Activated CD4-positive, alpha-beta T cell treated with anti-CD3 and anti-CD28 coated beads, Interleukin-2, amount 10 ng/mL, durations not matched to agents 7 days and 5 days (primary cell): ENCODE measurements at places on chromosomes 13 and 19. TPM values are rescaled to one million over a fixed set of nuclear protein-coding genes. Genes with fewer than 3 reads are reported as not detected.

DNA sequence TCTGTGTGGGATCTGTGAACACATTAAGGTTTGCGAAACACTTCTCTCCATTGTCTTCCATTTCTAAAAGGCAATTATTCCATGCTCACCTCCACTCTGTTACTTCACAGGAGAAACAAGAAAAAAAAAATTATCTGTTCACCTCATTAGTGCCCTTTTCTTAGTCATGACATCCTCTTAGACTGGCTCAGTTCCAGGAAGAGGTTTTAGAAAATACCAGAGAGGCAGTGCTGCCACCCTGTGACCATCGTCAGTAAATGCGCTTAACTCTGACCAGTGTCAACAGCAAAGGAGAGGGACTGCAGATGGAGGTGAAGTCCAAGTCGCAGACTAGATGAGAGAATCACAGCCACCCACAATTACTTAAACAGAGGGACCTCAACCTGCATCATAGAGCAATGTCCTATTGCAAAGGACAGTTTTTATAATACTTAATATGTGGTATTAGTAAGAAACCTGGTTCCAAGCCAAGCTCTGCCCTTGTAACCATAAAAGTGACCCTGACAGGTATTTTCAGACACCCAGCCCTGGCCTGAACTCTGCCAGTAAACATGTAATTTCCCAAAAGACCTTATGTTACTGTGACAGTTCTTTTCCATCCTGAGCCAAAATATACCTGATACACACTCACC lies 19.4 kb downstream of the CEACAM21 start:
- H3K4me1 ChIP-seq, result peaks cover 11% of the 10 kb centered on the region
- no peak overlapping the region for H3K4me3 ChIP-seq
- no peaks in the 10 kb centered on the region for H3K36me3 ChIP-seq
- H3K27ac ChIP-seq, result no peak overlapping the region
- peaks cover 29% of the 10 kb centered on the region for H3K27me3 ChIP-seq

- no peaks in the 10 kb centered on the region for H3K27me3 ChIP-seq
- H3K36me3 ChIP-seq, result no peaks in the 10 kb centered on the region
- H3K4me3 ChIP-seq, result no peak overlapping the region
- H3K27ac ChIP-seq, result no peak overlapping the region
Measured at GRCh38 chr19:33024398-33024797, 40.3 kb downstream of the RHPN2 start.

DNA sequence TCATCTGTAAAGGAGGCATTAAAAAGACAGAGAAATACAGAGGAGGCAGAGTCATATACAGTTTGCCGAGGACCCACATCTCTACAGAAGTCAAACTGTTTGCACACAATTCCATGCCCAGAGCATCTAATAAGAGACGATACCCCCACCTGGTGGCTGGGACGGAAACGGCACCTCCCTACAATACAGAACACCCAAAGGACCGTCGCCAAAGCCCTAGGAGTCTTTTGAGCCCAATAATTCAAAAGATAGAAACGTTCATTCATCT lies 703 bp upstream of the PLEKHG2 start:
- peaks cover 1% of the 10 kb centered on the region for H3K27me3 ChIP-seq
- peak; percentile 94 for DNase-seq
- peak overlapping the region; percentile 94 for H3K27ac ChIP-seq
- H3K36me3 ChIP-seq, result peaks cover 50% of the 10 kb centered on the region
- peaks cover 38% of the 10 kb centered on the region for H3K4me1 ChIP-seq

DNA sequence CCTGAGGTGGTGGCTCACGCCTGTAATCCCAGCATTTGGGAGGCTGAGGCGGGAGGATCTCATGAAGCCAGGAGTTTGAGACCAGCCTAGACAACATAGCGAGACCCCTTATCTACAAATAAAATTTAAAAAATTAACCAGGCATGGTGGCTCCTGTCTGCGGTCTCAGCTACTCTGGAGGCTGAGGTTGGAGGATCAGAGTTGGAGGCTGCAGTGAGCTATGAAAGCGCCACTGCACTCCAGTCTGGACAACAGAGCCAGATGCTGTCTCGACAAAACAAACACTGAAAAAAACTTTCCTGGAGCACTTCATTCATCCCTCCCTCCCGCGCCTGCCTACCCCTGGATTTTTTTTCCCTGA lies 665 bp upstream of the ATG4D start:
- peaks cover 19% of the 10 kb centered on the region for H3K4me1 ChIP-seq
- H3K27ac ChIP-seq, result peak overlapping the region; percentile 60
- peaks cover 8% of the 10 kb centered on the region for H3K36me3 ChIP-seq
- peaks cover 18% of the 10 kb centered on the region for H3K27me3 ChIP-seq
- DNase-seq, result no peak

GRCh38 chr13:71303144-71303543 lies 563.9 kb downstream of the DACH1 start:
- H3K4me1 ChIP-seq, result no peaks in the 10 kb centered on the region
- H3K27ac ChIP-seq, result no peak overlapping the region
- H3K27me3 ChIP-seq, result no peaks in the 10 kb centered on the region
- no peak for DNase-seq
- no peaks in the 10 kb centered on the region for H3K36me3 ChIP-seq

DNA sequence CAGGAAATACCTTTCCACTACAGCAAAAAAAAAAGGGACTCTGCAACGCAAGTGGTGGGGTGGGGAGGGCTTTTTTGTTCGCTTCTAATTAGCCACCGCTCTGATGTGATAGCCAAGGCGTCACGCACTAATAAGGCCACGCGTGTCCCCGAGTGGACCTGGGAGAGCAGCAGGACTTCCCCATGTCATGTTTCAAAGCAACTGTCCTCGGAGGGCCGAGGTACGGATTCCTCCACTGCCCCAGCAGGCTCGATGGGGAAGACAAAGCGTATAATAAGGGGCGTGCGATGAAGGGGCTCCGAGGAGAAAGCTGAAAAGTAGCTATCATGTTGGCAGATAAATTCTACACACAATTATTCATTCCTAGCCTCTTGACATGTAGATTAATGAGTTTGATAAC lies 179.7 kb upstream of the ZNF507 start:
- H3K27ac ChIP-seq, result no peak overlapping the region
- no peaks in the 10 kb centered on the region for H3K36me3 ChIP-seq
- no peak overlapping the region for H3K4me3 ChIP-seq
- no peaks in the 10 kb centered on the region for H3K4me1 ChIP-seq

GRCh38 chr13:23561261-23561660 lies 9.0 kb upstream of the TNFRSF19 start:
- H3K4me3 ChIP-seq, result no peak overlapping the region
- H3K4me1 ChIP-seq, result no peaks in the 10 kb centered on the region

DNA sequence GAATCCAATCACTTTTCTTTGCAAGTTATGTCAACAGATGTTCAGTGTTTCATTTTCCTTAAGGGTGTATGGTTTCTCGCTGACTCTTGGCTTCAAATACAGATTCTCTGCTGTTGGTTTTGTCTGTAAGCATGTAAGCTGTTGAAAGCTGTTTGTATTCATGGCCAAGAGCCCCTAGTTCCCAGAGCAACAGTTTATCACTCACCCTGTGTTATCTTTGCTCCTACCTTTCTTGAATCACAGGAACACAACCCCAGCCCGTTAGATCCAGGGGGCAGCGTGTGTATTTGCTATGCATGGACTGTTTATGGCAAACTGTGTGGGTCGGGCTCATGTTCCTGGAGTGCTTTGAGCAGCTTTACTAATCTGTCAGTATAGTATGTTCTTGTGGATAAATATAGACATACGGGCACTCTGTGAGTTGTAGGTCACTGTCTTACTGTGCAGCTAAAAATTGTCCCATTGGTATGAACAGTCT lies 28.9 kb downstream of the FRY start:
- H3K4me1 ChIP-seq, result peaks cover 4% of the 10 kb centered on the region
- no peak overlapping the region for H3K4me3 ChIP-seq
- H3K27ac ChIP-seq, result no peak overlapping the region
- H3K36me3 ChIP-seq, result no peaks in the 10 kb centered on the region

DNA sequence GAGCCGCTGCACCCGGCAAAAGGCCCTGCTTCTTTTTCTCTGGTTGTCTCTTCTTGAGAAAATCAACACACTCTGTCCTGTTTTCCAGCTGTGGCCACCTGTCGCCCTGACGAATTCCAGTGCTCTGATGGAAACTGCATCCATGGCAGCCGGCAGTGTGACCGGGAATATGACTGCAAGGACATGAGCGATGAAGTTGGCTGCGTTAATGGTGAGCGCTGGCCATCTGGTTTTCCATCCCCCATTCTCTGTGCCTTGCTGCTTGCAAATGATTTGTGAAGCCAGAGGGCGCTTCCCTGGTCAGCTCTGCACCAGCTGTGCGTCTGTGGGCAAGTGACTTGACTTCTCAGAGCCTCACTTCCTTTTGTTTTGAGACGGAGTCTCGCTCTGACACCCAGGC lies 17.2 kb downstream of the LDLR start:
- H3K27me3 ChIP-seq, result no peaks in the 10 kb centered on the region
- H3K27ac ChIP-seq, result no peak overlapping the region
- no peak for DNase-seq
- peaks cover 4% of the 10 kb centered on the region for H3K4me1 ChIP-seq
- H3K4me3 ChIP-seq, result no peak overlapping the region
- peaks cover 66% of the 10 kb centered on the region for H3K36me3 ChIP-seq

DNA sequence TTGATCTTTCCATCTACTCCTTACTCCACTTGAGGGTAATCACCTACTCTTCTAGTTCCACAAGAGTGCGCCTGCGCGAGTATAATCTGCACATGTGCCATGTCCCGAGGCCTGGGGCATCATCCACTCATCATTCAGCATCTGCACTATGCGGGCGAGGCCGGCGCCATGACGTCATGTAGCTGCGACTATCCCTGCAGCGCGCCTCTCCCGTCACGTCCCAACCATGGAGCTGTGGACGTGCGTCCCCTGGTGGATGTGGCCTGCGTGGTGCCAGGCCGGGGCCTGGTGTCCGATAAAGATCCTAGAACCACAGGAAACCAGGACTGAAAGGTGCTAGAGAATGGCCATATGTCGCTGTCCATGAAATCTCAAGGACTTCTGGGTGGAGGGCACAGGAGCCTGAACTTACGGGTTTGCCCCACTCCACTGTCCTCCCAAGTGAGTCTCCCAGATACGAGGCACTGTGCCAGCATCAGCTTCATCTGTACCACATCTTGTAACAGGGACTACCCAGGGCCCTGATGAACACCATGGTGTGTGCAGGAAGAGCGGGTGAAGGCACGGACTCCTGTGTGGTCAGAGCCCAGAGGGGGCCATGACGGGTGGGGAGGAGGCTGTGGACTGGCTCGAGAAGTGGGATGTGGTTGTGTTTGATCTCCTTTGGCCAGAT lies 2.7 kb upstream of the KLK2 start:
- H3K27me3 ChIP-seq, result peaks cover 24% of the 10 kb centered on the region
- no peak overlapping the region for H3K27ac ChIP-seq
- DNase-seq, result no peak
- H3K4me3 ChIP-seq, result no peak overlapping the region
- H3K4me1 ChIP-seq, result no peaks in the 10 kb centered on the region
- no peaks in the 10 kb centered on the region for H3K36me3 ChIP-seq

DNA sequence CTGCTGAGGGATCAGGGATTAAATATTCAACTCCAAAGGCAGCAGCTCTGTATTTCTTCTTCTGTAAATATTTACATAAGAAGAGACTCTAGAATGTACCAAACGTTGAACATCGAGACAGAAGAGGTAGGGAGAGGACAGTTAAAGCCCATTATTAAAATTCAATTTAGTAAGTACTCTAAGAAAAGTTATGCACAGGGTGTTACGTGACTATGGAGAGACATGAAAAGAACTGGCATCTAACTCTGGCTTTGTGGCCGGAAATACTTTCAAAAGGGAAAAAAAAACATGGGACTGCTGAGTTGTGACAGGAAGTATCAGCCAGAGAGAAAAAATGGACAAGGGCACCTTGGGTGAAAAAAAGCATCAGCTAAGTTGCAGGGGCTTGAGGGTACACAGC lies 36.7 kb downstream of the LNX2 start:
- no peaks in the 10 kb centered on the region for H3K27me3 ChIP-seq
- peaks cover 9% of the 10 kb centered on the region for H3K36me3 ChIP-seq
- peak overlapping the region; percentile 79 for H3K27ac ChIP-seq
- peak overlapping the region; percentile 37 for H3K4me3 ChIP-seq

- no peak overlapping the region for H3K27ac ChIP-seq
- H3K27me3 ChIP-seq, result no peaks in the 10 kb centered on the region
- H3K36me3 ChIP-seq, result no peaks in the 10 kb centered on the region
- DNase-seq, result no peak
Measured at GRCh38 chr13:56558698-56559320, 581.9 kb upstream of the PRR20A start.

DNA sequence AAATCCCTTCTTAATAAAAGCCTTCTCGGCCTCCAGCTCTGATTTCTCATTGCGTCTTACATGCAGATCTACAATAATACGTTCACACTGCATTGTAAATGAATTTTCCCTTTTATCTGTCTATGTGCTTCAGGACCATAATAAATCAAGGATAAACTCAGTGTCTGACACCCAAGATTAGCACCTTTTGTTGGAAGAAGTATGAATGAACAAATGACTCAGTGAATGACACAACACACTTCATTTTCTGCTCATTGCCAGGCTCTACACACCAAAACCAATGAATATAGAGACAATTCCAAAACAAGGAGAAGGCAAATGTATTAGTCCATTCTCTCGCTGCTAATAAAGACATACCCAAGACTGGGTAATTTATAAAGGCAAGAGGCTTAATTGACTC lies 1224.4 kb downstream of the EFNB2 start:
- H3K4me3 ChIP-seq, result no peak overlapping the region
- no peaks in the 10 kb centered on the region for H3K27me3 ChIP-seq
- H3K27ac ChIP-seq, result no peak overlapping the region
- DNase-seq, result no peak
- H3K36me3 ChIP-seq, result no peaks in the 10 kb centered on the region

DNA sequence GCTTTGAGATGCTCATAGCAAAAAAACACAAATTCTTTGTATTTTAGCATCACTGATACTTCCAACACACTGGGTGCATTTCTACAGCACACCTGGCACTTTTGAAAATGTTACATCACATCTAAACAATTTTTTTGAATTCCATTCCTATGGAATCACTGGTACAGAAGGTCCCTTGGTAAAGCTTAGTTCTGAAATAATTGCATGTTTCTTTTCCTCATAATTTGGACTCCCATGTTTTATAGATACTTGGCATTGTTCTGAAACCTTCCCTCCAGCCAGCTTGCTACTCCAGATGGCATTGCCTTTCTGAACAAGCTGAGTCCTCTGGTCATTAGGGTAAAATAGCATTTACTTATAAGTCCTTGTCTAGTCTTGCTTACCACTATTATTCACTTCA lies 481.3 kb upstream of the GPC6 start:
- no peak overlapping the region for H3K4me3 ChIP-seq
- H3K4me1 ChIP-seq, result no peaks in the 10 kb centered on the region
- H3K27me3 ChIP-seq, result no peaks in the 10 kb centered on the region
- no peak overlapping the region for H3K27ac ChIP-seq

GRCh38 chr13:73894995-73895571 lies 239.1 kb downstream of the KLF12 start:
- no peaks in the 10 kb centered on the region for H3K4me1 ChIP-seq
- H3K4me3 ChIP-seq, result no peak overlapping the region
- no peak overlapping the region for H3K27ac ChIP-seq
- peaks cover 13% of the 10 kb centered on the region for H3K36me3 ChIP-seq
- no peak for DNase-seq

The SHC2 gene
- total RNA-seq, result not detected

The F10 gene
- not detected for total RNA-seq

The FXYD3 gene
- total RNA-seq, result not detected

The NCAN gene
- not detected for total RNA-seq

The ASPDH gene
- total RNA-seq, result not detected

The SYCN gene
- total RNA-seq, result not detected

The GIPR gene
- total RNA-seq, result 1.3 TPM

The ZNF808 gene
- total RNA-seq, result 40.5 TPM
